SIG-M5 (cell line): ENCODE measurements at places on chromosomes 16 and 17.

GRCh38 chr17:30376621-30377452 is 1.9 kb upstream of the CPD start:
- DNase-seq, result no peak

DNA sequence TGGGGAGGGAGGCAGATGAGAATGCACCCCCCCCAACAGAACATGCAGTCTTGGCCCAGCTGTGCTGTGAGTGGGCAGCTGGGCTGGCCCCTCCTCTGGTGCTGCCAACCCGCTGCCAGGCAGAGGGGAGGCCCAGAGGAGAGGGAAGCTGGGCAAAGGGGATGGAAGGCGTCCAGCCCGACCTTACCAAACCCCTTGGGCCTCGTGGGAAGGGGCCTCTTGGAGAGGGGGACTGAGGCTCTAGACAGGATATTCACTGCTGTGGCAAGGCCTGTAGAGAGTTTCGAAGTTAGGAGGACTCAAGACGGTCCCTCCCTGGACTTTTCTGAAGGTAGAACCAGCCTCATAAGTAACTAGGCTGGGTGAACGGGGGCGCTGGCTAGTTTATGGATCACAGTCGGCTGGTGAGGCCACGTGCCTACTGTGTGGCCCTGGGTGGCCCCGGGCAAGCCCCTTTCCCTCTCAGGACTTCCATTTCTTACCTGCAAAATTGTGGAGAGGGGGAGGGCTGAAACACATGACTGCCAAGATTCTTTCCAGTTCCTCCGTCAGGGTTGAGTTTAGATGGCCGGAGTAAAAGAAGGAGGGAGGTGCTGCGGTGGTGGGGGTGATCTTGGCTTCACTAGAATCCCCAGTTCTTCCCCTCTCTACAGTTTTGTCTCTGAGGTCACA is 857 bp upstream of the STAT5A start:
- no peak for DNase-seq

- DNase-seq, result no peak
Observed at GRCh38 chr16:24992696-24993095, 22.5 kb downstream of the ARHGAP17 start.

GRCh38 chr17:6208608-6209180 is 138.5 kb downstream of the WSCD1 start:
- no peak for DNase-seq

DNA sequence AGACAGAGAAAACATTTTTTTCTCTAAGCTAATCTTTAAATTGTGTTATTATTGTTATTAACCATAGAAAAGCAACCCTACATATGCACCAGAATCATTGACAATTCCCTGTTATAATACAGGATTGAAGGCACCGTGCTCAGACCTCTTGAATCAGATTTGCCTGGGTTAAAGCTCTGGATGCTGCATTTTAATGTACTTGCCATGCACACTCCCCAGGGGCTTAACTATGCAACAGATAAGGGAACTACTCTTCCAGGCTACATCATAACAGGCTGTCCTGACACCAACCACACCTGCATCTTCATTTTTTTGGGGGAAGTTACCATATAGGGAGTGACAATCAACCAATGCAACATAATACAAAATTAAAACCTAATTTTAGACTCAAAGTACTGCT is 1187.6 kb upstream of the CDH8 start:
- DNase-seq, result no peak

GRCh38 chr16:2992383-2993081 is 12.3 kb upstream of the PKMYT1 start:
- DNase-seq, result no peak

- DNase-seq, result no peak
Observed at GRCh38 chr17:82371333-82372248, at the start of gene UTS2R. UTS2R (plus strand) TSS chr17:82371765; CDS start chr17:82374325, 2,560 bp downstream.

DNA sequence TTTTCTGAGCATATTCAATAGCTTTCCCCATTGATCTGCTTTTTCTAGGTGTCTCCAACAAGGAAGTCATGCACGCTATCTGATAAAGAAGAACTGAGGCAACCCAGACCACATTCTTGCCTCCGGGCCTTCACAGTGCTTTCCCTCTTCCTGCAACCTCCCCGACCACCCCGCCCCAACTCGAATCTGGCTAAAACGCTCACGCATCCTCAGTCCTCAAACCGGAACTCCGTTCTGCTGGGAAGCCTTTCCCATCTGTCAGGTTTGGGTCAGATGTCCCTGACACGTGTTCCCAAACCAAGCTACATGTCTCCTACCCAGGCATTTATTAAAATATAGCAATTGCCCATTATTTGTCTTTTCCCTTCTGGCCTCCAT is 112.7 kb downstream of the VPS53 start:
- DNase-seq, result no peak

DNA sequence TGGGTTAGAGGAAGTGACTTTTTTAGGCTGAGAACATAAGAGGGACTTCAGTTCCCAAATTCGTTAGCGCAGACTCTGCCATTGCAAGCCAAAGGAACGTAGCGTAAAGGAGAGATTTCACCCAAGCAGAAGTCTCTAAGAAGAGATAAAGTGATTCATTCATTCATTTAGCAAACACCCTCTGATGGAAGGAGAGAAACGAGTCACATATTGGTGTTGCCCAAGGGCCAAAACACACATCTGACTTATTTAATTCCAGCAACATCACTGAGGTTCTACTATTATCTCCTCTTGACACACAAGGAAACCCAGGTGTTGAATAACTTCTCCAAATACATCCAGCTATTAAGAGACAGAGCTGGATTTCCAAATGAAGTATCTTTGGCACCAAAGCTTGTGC is 85.7 kb upstream of the CACNG3 start:
- no peak for DNase-seq

DNA sequence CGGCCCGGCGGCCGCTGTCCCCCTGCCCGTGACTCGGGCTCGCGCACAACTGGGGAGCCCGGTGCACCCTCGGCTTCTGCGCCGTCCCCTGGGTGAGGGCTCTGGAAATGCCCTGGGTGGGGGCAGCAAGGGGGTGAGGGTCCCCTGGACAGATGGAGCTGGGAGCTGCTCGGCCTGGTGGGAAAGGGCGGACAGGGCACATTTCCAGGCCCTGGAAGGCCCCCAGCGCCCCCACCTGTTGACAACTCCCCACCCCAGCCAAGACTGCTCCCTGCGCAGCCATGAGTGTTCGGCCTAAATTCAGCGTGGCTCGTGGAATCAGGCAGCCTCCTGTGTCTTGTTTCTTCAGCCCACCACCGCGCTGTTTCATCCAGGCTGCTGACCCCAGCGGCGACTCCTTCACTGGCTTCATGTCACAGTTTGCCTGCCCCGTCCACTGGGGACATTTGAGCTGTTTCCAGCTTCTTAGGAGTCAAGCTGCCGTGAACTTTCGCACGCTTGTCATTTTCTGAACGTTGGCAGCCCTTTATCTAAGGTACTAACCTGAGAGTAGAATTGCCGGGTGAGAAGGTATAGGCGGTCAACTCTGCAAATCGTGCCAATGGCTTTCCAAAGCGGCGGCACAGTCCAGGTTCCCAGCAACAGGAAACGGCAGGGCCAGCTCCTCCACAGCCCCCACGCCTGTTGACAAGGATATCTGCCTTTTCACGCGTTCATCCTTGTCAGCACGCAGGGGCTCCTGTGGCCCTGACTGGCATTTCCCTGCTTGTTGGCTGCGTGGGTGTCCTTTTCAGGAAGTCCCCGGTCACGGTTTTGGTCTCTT is 895 bp downstream of the UTS2R start:
- DNase-seq, result no peak

- no peak for DNase-seq
Observed at GRCh38 chr16:30874244-30874820, 19.5 kb downstream of the BCL7C start.

- DNase-seq, result no peak
Observed at GRCh38 chr16:72832621-72833248, 215.2 kb downstream of the ZFHX3 start.

DNA sequence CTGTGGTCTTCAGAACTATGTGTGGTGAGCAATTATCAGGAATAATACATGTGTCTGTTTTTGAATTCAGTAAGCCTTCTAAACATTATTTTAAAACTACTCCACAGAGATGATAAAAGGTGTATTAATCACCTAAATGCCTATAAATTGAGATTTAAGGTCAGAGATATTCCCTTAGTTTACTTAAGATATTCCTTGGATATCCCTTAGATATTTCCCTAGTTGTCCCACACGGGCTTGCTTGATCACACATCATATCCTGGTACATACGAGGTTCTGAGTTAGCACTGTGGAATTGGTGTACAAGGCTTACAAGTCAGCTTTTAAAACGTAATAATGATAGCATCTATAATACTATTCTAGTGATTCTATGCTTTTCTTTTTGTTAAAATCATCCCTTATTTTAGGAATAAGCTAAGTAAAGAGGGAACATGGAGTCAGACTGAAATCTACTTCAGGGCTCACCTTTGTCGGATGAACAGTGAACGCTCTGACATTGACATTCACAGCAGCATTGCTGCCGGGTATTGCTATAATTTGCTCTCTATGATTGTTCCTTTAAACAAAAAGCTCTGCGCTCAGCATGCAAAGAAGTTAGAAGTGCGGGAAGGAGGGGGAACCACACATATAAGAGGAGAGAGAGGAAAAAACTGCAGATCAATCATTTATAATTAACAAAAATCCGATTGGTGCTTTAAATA is 136.5 kb downstream of the SKAP1 start:
- no peak for DNase-seq

DNA sequence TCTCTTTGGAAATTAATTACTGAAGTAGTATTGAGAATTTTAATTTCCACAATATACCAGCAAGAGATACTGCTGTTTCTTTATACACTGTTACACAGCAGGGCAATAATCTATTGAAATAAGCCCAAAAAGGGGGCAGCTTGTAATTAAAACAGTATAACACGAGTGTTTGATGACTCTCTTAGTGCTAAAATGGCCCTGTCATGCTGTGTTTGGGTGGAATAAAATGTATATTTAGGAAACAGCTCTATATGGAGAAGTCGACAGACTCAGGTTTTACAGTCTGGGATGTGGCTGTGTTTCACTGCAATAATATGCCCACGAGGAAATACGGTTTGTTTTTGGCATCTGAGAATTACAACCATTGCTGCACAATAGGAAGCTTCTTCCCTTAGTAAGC is 537.7 kb upstream of the HSBP1 start:
- DNase-seq, result no peak

DNA sequence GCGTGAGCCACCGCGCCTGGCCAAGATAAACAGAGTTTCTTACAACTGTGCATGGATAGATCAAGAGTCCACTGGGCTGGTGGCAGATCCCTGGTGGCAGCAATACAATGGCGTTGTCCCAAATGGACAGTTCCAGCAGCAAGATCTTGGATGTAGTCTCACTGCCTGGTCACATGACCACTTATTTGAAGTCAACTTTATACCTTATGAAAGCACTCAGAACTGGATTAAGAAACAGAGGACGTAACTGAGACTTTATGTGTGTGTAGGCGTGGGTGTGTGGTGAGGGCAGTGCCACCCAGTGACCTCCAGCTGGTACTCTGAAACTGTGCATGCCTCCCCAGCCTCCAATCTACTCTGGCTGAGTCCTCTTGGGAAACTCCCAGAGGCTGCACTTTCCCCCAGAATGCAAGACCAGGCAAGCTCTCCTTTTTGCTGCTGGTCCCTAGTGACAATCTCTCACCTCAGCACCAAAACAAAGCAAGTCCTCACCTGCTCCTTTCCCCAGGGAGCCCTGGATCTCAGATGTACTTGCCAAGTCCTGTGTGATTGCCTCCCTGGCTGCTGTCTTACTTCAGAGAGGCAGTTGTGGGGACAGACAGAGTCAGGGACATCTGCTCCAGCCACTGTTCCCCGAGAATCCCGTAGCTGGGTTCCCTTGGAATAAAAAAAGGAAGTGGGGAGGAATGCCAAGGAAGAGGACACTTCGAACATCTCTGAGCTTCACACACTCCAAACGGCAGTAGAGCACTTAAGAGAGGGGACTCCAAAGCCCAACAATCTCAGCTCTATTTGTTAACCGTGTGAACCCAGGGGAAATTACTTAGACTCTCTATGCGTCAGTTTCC is 11.7 kb upstream of the ST6GALNAC2 start:
- DNase-seq, result no peak

DNA sequence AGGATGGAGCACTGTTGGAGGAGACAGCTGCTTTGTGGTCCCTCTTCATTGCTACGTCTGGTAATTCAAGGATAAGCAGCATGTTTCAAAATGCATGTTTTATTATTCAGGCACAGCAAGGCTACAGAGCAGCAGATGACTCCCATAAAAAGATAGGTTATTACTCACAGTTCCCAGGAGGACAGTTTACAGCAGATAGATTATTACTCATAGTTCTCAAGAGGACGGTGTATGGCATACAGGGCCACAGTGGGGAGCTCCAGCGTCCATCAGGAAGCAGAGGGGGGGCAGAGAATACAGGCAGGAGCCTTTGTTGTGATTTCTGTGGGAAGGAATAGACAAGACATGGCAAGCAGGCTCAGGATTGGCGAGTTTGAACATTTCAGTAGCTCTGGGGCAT is 72.9 kb downstream of the DNAH9 start:
- no peak for DNase-seq

GRCh38 chr17:17868641-17869522 is 32.1 kb upstream of the SREBF1 start:
- DNase-seq, result no peak

DNA sequence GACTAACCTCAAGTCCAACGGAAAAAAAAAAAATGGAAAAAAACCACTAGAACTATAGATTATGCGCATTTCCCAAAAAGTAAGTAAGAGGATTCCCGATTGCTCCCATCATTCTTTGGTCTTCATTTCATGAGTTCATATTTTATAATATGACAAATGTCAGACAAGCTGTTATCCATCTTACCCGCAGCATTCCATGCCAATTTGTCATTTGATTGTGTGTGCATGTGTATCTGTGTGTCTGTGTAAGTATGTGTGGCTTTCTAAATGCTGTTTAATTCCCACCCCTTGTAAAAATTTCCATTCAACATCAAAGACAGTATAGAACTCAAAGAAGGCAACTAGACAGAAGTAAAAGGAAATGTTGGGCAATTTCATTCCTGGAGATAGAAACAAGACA is 434.1 kb downstream of the CDH11 start:
- DNase-seq, result no peak
